ENCODE measurements at places on chromosomes 11 and 22. TPM values are rescaled to one million over a fixed set of nuclear protein-coding genes. Genes with fewer than 3 reads are reported as not detected.

DNA sequence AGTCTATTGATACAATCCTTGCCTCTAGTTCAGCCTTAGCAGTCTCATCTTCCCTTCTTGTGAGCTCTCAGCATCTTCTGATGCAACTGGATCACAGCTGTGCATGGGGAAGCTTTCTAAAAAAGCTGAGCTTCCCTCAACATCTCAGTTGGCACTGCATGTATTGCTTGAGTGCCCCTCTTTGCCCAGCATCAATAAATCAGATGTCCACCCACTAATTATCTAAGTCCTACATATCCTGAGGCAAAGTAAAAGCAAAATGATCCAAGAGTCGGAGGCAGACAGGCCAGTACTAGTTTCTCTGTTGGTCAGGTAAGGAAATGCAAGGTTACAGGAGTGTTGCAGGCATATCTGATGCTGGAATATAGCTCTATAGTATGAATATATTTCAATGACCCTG is 334.5 kb upstream of the NCAM1 start:
- H3K4me1 ChIP-seq, result peaks cover 2% of the 10 kb centered on the region
- H3K27ac ChIP-seq, result no peak overlapping the region
- no peak overlapping the region for H3K4me3 ChIP-seq
- no peak for DNase-seq
- H3K27me3 ChIP-seq, result peaks cover 6% of the 10 kb centered on the region

DNA sequence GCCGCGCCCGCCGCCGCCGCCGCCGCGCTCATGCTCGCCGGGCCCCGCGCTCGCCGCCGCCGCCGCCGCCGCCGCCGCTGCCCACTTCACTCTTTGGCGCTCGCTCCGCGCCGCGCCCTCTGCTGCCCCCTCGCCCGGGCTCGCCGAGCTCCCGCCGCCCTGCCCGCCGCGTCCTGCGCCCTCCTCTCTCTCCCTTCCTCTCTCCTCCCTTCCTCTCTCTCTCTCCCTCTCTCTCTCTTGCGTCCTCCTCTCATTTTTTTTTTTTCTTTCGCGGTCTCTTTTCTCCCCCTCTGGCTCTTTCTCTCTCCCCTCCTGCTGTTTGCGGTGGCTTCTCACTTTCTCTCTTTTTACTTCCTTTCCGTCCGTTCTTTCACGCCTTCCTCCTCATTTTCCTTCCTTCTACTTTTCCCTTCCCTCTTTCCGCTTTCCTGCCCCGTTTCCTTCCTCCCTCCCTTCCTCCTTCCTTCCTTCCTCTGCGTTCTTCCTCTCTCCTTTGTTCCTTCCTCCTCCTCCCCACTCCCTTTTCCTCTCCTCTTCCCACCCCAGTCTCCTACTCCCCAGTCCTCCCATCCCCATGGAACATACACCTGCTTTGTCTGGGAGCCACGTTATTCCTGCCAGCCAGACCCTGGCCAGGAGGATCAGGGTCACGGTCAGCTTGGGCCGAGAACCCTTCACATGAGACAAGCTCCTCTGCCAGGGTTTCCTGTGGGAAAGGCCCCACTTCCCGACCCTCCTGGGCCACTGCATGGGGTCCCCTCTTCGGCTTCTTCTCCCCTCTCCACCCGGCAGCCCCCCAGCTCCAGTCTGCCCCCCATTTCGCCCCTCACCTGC is 19.3 kb upstream of the SHISAL1 start:
- peaks cover 25% of the 10 kb centered on the region for H3K4me1 ChIP-seq
- no peak overlapping the region for H3K27ac ChIP-seq
- peak; percentile 61 for DNase-seq
- peaks cover 71% of the 10 kb centered on the region for H3K27me3 ChIP-seq
- peak overlapping the region; percentile 15 for H3K4me3 ChIP-seq
- H3K36me3 ChIP-seq, result no peaks in the 10 kb centered on the region

TEX12 gene
- total RNA-seq, result 0.22 TPM

GRCh38 chr11:64263021-64263946 is 12.0 kb downstream of the PLCB3 start:
- no peak for DNase-seq
- H3K4me3 ChIP-seq, result no peak overlapping the region
- H3K27ac ChIP-seq, result no peak overlapping the region
- peaks cover 13% of the 10 kb centered on the region for H3K4me1 ChIP-seq
- peaks cover 79% of the 10 kb centered on the region for H3K36me3 ChIP-seq
- no peaks in the 10 kb centered on the region for H3K27me3 ChIP-seq

- peaks cover 8% of the 10 kb centered on the region for H3K27me3 ChIP-seq
- no peaks in the 10 kb centered on the region for H3K36me3 ChIP-seq
- DNase-seq, result no peak
- H3K4me3 ChIP-seq, result no peak overlapping the region
These were observed 5.7 kb upstream of the KRTAP5-6 start for GRCh38 chr11:1691026-1691877.

DNA sequence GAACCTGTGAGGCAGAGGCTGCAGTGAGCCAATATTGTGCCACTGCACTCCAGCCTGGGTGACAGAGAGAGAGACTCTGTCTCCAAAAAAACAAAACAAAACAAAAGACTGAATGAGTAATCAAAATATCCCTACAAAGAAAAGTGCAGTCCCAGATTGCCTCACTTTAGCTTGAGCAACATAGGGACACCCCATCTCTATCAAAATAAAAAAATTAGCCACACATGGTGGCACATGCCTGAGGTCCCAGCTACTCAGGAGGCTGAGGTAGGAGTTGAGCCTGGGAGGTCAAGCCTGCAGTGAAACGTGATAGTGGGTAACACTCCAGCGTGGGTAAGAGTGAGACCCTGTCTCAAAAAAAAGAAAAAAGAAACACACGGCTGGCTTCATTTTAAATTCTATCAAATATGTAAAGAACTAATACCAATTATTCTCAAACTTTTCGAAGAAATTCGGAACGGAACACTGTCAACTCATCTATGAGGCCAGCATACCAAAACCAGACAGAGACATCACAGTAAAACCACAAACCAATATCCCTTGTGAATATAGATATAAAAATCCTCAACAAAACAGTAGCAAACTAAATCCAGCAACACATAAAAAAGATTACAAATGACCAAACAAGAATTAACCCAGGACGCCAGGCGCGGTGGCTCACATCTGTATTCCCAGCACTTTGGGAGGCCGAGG is 12.9 kb downstream of the CHEK2 start:
- peaks cover 3% of the 10 kb centered on the region for H3K36me3 ChIP-seq
- DNase-seq, result no peak
- H3K27me3 ChIP-seq, result no peaks in the 10 kb centered on the region
- no peak overlapping the region for H3K4me3 ChIP-seq
- H3K4me1 ChIP-seq, result no peaks in the 10 kb centered on the region

PKDREJ gene
- total RNA-seq, result 0.04 TPM

GRCh38 chr11:44862558-44863101 is 88.1 kb downstream of the TP53I11 start:
- H3K36me3 ChIP-seq, result peaks cover 10% of the 10 kb centered on the region
- peaks cover 5% of the 10 kb centered on the region for H3K27me3 ChIP-seq
- peaks cover 44% of the 10 kb centered on the region for H3K4me1 ChIP-seq
- H3K4me3 ChIP-seq, result no peak overlapping the region
- H3K27ac ChIP-seq, result no peak overlapping the region

HSPB2 gene
- 63.2 TPM for total RNA-seq

XNDC1N gene
- 5.3 TPM for total RNA-seq

CALCA gene
- not detected for total RNA-seq

TRIM21 gene
- 11.8 TPM for total RNA-seq

DNA sequence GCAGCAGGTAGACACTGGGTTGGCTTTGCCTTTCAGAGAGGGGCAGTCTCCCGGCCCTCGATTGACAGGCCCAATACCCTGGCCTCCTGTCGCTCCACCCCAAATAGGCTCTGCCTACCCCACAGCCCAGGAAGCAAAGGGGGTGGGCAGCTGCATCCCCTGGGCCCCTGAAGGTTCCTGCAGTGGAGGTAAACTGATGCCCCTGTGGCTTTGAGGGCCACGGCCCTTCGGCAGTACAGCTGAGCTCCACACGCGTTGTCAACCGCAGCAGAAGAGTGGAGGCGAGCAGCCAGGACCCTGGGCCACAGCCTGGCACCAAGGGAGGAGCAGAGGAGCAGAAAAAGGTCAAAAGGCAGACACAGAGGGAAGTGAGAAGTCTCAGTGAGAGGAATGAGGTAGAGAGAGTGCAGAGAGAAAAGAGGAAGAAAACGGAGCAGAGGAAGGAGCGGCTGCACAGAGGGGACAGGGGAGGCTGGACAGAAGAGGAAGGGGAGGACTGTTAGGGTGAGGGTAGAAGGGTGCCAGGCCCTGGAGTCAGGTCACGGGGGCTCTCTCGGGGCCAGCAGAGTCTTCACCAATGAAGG is 64.0 kb downstream of the SLC22A12 start:
- no peak overlapping the region for H3K4me3 ChIP-seq
- peaks cover 20% of the 10 kb centered on the region for H3K4me1 ChIP-seq
- H3K36me3 ChIP-seq, result no peaks in the 10 kb centered on the region
- no peak overlapping the region for H3K27ac ChIP-seq
- no peak for DNase-seq
- no peaks in the 10 kb centered on the region for H3K27me3 ChIP-seq

PVALB gene
- 8.1 TPM for total RNA-seq

DNA sequence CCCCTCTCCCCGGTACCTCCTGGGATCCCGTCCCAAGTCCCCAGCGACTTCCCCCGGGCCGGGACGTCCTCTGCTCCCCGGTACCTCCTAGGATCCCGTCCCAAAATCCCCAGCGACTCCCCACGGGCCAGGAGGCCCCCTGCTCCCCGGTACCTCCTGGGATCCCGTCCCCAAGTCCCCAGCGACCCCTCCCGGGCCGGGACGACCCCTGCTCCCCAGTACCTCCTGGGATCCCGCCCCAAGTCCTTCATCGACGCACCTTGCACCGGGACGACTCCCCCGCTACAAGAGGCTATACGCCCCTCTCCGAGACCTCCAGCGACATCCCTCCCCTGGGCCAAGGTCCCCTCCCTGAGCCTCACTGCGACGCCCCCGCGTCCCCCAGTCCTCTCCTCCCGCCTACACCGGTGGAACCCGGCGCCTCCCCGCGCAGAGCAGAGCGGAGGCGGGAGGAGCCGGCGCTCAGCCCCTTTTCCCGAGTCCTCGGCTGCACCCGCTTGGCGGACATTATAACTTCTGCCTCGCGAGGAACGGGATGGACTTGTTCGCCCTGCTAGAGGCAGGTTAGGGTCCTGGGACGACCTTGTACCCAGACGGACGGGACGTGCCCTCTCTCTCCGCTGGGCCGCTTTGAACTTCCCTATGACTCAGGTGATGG is 912 bp downstream of the KREMEN1 start:
- H3K36me3 ChIP-seq, result no peaks in the 10 kb centered on the region
- peak; percentile 73 for DNase-seq
- H3K27me3 ChIP-seq, result peaks cover 27% of the 10 kb centered on the region
- H3K4me3 ChIP-seq, result peak overlapping the region; percentile 87
- H3K27ac ChIP-seq, result peak overlapping the region; percentile 78

CD3D gene
- total RNA-seq, result 0.18 TPM

GRCh38 chr11:73461964-73462363 is 85.8 kb downstream of the RELT start:
- DNase-seq, result peak; percentile 86
- H3K4me1 ChIP-seq, result peaks cover 5% of the 10 kb centered on the region
- H3K27ac ChIP-seq, result peak overlapping the region; percentile 81
- no peaks in the 10 kb centered on the region for H3K27me3 ChIP-seq

SPDYC gene
- not detected for total RNA-seq

OTUB1 gene
- 19.9 TPM for total RNA-seq

DNA sequence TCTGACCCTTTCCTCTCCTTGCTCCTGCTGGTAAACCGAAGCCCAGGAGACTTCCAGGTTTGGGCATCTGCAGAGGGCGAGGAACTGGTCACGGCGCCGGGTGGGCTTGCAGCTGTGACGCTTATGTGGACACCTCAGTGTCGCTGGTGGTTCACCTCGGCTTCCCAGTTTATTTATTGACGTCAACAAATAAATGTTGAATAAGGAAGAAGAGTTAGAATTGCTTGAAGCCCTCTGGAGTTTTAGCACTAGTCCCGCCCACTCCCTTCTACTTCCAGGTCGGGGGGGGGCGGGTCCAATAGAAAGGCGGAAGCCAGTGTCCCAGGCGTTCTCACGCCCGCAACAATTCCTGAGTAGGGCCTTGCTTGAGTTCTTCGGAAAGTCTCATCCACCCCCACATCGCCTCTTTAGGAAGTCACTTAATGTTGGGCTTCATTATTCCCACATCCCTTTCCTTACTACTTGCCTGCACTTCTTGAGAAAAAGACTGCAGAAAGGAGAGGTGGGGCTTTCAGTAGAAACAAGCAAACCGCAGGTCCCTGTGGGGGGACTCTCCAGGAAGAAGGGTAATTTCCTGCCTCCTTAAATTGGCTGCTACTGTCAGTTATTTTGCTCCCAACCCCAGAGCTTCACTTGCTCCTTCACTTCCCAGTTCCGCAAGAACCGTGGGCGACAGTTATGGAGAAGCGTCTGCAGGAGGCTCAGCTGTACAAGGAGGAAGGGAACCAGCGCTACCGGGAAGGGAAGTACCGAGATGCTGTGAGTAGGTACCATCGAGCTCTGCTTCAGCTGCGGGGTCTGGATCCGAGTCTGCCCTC is at the start of gene TTC9C:
Gene TTC9C, plus strand, starts transcription at position 316 of the 818 bp plus-strand sequence. Its CDS starts 363 bp downstream, at position 679.
- peak within 1 kb of the TSS; percentile 84 for H3K4me3 ChIP-seq
- H3K4me1 ChIP-seq, result peaks cover 29% of the 10 kb centered on the region
- peak within 1 kb of the TSS; percentile 99 for H3K27ac ChIP-seq
- H3K36me3 ChIP-seq, result peaks cover 27% of the 10 kb centered on the region

GRCh38 chr11:79794484-79795393 is 353.9 kb upstream of the TENM4 start:
- no peak overlapping the region for H3K4me3 ChIP-seq
- H3K36me3 ChIP-seq, result no peaks in the 10 kb centered on the region
- H3K27me3 ChIP-seq, result no peaks in the 10 kb centered on the region
- no peak for DNase-seq
- H3K4me1 ChIP-seq, result no peaks in the 10 kb centered on the region

DNA sequence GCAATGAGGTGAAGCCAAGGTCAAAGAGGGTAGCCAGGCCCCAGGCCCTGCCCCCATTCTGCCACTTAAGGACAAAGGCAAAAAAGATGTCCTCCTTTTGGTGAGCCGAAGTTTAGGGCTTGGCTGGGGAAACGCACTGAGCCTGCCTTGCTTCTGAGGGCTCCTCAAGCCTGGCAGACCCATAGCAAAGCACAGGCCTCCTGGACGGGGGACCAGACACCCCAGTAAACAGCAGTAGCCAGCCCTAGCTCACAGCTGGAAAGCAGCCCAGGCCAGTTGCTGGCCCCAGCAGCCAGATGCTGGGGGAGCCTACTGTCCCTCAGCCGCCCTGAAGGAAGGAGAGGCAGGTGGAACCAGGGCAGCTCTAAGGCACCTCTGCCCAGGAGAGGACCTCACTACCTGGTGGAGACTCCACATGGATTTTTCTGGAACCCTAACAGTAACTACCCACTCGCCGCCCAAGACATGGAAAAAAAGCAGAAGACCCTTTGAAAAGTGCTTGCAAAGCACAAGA is 3.8 kb upstream of the PYGM start:
- H3K4me1 ChIP-seq, result peaks cover 54% of the 10 kb centered on the region
- DNase-seq, result no peak
- peaks cover 62% of the 10 kb centered on the region for H3K36me3 ChIP-seq
- no peaks in the 10 kb centered on the region for H3K27me3 ChIP-seq
- H3K4me3 ChIP-seq, result no peak overlapping the region

ZNF280B gene
- 3.1 TPM for total RNA-seq

DNA sequence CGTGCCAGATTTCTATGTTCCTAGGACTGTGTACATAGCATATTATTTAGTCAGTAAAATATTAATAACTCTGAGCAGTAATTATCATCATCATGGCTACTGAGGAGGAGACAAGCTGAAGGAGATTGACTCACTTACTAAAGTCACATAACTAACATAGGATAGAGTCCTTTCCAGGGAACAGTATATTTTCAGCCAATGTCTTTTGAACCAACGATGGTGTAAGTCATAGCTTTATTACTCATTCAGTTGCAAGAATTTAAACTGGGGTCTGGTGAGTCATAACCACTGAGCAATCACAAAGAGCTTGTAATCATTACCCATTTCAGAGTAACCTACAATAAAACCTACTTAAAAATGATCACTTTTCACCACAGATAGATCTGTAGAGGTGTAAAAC is 1564.8 kb upstream of the TENM4 start:
- no peaks in the 10 kb centered on the region for H3K4me1 ChIP-seq
- H3K27me3 ChIP-seq, result no peaks in the 10 kb centered on the region
- H3K4me3 ChIP-seq, result no peak overlapping the region
- H3K27ac ChIP-seq, result no peak overlapping the region
- no peaks in the 10 kb centered on the region for H3K36me3 ChIP-seq
- no peak for DNase-seq

All from muscle of leg (tissue), 16 donors.